IPS DF 6.9 (cell line): ENCODE measurements at places on chromosomes 3 and 15.

DNA sequence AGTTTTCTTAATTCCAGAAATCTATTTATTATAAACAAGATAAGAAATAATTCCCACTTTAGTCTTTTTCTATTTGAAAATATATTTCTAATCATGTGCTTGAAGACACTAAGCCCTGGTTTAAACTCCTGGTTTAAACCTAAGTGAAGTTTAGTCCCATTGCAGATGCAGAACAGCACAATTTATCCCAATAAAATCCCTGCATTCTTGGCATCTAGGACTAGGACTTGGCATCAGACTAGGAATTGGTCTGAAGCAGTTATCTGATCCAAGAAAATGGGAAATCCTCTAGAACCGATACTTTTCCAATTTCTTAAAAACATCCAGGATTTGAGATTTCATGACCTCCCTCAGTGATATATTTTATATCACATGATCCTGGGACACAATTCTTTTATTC lies 168.8 kb upstream of the VEPH1 start:
- DNase-seq: no peak

DNA sequence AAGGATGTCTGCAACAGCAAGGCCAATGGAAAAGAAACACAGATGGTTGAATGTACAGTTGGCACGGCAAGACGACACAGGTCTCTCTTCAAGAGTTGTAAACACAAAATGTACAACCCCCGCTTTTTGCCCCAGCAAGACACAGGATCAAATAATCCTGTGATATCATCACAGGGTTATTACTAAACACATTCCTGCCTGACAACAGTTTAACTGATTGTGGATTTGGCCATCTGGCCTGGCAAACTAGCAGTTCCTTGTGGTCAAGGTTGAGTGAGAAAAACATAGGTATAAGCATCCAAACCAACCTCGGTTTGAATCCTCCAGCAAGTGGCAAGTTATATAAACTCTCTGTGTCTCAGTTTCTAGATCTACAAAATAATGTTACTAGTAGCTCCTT lies 23.4 kb downstream of the PARP16 start:
- no peak for DNase-seq

GRCh38 chr15:60744826-60745460 lies 266.0 kb upstream of the ICE2 start:
- no peak for DNase-seq

DNA sequence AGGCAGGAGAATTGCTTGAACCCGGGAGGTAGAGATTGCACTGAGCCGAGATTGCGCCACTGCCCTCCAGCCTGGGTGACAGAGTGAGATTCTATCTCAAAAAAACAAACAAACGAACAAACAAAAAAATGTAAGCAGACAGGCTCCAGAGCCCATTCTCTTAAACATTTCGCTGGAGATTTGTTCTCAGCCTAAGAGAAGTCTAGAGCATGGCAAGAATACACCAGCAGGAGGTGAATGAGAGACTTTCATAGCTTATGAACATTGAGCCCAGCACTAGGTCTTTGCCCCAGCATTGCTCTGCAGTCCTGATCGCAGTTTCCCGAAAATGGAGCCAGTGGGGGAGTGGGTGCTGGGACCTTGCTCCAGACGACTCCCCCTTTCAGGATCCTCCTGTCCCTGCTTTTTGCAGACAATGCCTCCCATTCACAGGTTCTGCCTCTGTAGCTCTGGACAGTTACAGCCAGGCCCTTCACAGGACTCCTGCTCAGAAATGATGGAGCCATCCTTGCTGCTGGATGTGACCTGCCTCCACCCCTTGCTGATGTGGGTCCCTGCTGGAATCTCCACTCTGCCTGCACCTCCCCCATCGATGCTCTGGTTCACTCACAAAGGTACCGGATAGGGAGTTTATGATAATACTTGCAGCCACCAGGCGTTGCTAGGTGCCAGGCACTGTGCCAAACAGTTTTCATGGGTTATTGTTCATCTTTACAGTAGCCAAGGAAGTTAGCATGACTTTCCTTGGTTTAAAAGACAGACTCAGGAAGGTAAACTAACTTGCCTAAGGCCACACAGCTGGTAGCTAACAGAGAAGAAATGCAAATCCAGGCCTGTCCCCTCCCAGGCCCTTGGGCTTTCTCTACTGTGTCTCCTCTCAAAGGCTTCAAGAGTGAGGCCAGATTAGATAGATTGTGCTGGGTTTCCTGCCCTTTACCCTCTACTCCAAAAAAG lies 329.7 kb upstream of the TLE3 start:
- DNase-seq: no peak

DNA sequence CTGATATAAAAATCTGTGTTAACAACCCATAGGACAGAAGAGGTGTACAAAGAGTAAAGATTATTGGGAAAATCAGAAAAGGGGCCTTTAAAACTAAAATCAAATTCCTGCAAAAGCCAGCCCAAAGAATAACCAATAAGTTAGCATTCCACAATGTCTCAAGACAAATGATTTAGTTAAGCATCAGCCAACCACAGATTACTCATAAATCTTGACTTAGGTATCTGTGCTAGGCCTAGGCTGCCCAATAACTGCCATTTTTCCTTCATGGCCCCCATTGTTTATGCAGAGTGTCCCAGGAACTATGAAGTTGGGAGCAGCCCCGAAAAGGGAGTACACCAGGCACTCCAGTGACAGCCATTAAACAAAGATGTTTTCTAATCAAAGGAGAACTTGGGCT lies 7.4 kb downstream of the TRANK1 start:
- no peak for DNase-seq

DNA sequence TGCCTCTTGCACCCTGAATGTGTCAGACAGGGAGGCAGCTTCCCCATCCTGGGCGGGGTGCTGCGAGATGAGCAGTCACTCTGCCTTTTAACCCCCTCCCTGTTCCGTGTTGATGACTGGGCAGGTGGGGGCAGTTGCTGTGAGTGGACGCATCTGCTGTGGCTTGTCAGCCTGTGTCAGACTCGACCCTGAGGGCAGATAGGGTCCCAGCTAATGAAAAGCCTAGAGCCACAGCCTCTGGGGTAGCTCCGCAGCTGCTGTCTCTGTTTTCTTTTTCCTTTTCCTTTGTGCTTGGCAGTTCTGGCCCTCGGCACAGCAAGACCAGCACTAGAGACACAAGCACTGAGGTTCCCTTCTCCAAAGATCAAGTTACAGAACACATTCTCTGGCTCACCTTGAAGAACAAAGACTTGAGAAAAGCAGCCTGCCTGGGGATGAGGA lies 43.0 kb upstream of the GLCE start:
- DNase-seq: no peak

DNA sequence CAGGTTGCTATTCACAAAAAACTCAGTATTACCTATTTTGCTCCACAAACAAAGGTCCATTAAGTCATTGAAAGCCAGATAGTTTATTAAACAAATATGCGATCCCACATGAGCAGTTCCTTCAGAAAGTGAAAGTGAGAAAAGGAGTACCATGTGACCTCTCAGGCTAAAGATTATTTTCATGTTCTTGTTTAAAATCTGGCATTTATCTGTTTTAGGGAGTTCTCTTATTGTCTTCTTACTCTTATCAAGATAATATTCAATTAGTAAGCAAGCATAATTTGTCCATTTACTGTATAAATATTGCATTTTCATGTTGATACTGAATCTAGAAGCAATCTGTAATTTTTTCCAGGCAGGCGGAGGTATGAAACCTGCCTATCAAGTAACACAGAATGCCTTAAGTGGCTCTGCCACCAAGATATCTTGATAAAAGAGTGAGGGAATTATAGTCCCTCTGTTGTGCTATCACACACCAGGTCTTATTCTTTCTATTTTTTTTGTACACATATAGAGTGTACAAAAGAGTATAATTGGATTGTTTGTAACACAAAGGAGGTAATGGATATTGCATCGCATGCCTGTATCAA lies 20.1 kb upstream of the PLSCR5 start:
- no peak for DNase-seq

GRCh38 chr15:51864408-51865056 lies 35.1 kb downstream of the TMOD3 start:
- DNase-seq: no peak

DNA sequence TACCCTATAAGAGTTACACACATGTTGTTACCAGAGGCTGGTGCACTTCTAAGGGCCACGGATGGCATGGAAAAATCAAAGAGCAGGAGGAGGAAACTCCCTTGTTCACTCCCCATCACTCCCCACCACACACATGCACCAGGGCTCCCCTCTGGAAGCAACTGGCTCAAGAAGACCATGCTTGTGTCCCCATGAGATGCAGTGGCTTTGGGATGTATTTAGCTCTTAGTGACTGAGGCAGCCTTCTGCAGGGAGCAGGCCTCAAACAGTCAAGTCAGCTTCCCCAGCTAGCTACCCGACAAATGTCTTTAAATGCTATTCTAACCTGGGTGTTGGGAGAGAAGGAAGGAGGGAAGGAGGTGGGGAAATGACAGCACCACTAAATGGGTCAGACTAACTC lies 32.9 kb upstream of the RAD18 start:
- no peak for DNase-seq

GRCh38 chr15:88191812-88192165 lies 64.8 kb downstream of the NTRK3 start:
- DNase-seq: no peak

DNA sequence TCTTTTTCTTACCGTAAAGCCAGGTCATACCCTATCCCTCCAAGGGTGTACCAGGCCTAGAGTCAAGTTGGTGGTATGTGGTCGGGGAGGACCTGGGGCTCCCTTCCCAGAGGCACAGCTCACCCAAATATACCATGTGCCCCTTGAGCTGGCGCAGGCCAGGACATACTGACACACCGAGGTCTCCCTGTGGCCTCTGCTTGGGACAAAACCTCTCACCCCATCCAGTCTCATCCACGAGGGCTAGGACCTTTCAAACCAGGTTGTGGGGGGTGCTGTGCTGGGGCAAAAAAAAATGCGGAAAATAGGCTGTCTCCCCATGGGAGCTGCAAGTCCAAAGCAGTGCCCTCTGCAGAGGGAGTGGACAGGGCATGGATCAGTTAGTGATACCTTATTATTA lies 22.8 kb downstream of the PTH1R start:
- DNase-seq: no peak

DNA sequence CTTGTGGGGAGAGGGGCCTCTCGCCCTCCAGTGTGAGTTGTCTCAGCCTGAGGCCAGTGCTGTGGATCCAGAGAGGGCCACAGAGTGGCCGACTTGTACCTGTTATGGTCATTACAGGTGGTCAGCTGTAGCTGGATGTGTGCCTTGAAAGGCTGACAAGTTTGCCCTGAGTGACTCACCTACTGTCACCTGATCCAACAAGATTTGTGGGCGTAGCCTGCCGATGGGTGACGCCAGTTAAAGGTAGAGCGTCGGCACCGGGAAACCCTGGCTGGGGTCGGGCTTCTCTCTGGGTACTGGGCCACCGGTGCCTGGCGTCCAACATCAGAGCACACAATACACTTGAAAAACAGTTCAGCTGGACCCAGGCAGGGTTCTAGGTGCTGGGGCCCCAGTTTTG lies 2.8 kb upstream of the ISG20 start:
- DNase-seq: no peak

DNA sequence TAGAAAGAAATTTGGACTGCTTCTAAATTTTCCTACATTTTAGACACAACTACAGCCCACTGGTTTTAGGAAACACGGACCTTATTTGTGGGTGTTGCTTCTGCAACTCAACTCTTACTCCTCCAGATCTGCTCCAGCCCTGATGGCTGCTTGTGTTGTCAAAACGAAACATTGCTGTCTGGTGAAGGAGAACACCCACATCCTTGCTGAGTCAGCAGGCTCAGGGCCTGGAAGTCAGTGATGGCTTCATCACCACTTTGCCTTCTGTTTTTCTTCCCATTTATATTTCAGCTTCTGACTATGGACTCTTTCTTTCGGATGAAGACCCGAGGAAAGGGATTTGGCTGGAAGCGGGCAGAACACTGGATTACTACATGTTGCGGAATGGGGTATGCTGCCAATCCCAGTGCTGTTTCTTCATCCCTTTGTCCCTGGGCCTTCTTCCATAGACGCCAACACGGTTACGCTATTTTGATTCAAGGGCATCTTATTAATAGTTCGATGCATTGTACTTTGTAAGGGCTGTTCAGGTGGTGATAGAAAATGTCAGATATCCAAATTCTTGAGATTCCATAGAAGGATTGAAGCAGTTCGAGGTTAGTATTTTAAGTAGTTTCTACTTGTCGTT lies 392.6 kb upstream of the TPM1 start:
- no peak for DNase-seq

- DNase-seq: no peak
Measured at GRCh38 chr3:141539431-141540187, 52.8 kb downstream of the RASA2 start.

DNA sequence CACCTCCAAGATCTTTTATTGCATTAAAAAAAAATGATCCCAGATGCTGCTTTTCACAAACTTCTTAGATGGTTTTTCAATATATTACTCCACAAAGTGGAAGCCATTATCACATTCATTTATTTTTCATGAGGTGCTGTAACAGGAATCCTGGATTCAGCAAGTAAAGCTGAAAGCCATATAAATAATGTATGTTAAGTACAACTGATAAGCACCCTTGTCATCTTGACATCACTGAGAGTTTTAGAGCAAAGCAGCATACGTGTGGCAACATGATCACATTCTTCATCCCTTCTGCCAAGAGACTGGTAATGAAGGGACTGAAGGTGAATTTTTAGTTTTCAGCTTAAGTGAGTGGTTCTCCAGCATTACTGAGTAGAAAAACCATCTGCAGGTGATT lies 44.9 kb upstream of the LRRFIP2 start:
- DNase-seq: no peak

DNA sequence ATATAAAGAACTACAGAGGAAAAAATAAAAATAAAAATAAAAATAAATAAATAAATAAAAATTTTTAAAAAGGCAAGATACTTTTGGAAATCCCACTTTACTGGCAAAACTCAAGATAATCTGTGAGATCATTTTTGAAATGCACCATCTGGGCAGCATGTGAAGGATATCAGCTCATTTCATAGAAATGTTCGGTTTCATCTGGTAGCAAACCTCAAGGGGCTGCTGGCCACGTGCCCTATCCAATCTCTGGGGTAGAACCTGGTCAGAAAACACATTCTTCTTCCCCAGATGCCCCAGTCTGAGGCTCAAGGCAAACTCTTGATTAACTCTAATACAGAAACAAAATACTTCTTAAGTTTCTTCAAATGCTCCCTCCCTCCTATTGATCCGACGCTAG lies 166.0 kb downstream of the FMN1 start:
- no peak for DNase-seq

- no peak for DNase-seq
Measured at GRCh38 chr3:146020969-146021368, 140.0 kb downstream of the PLOD2 start.

GRCh38 chr15:48570822-48571221 lies 74.7 kb downstream of the FBN1 start:
- no peak for DNase-seq

- no peak for DNase-seq
Measured at GRCh38 chr3:114551770-114552526, 258.1 kb downstream of the TIGIT start.
